ENCODE measurements at places on chromosomes 2 and 18. TPM values are rescaled to one million over a fixed set of nuclear protein-coding genes. Genes with fewer than 3 reads are reported as not detected.

Gene STK36
- total RNA-seq, result 12.7 TPM

- DNase-seq, result no peak
These were observed 167.5 kb downstream of the SLC39A10 start for GRCh38 chr2:195824478-195824877.

GRCh38 chr2:883260-883802, 67.3 kb upstream of the SNTG2 start:
- no peak for DNase-seq

- no peak for DNase-seq
These were observed 122.2 kb downstream of the NCOA1 start for GRCh38 chr2:24613154-24613814.

Gene CFAP53
- total RNA-seq, result 0.47 TPM

DNA sequence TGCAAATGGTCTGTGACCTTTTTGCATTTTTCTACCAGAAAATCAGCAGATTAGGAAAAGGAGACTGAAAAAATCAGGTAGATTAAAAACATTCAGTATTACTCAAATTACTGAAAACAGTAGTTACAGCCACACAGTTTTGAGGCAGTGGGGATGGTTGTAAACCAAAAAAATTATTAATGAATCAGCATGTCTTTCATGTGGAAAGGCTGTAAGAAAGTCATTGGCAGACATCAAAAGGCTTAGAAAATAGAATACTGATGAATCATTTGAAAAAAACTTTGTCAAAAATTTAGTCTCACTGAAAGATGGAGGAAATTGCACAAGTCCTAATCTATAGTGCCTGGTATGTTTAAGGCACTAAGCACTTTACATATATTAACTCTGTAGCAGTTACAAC, 133.9 kb upstream of the GCFC2 start:
- no peak for DNase-seq

- no peak for DNase-seq
These were observed 53.9 kb downstream of the PTGR3 start for GRCh38 chr18:75154997-75155396.

Gene DNAH6
- 1.2 TPM for total RNA-seq

- no peak for DNase-seq
These were observed 39.1 kb downstream of the WDFY1 start for GRCh38 chr2:223905996-223906395.

Gene DQX1
- total RNA-seq, result not detected

Gene PDCD1
- 11.4 TPM for total RNA-seq

- DNase-seq, result no peak
These were observed 142.9 kb upstream of the FIGN start for GRCh38 chr2:163878718-163879117.

GRCh38 chr18:3806656-3807055, 356.7 kb downstream of the TGIF1 start:
- no peak for DNase-seq

GRCh38 chr2:9307535-9307934, 100.9 kb downstream of the ASAP2 start:
- no peak for DNase-seq

GRCh38 chr2:202023198-202023903, 10.3 kb upstream of the FZD7 start:
- DNase-seq, result no peak

- DNase-seq, result no peak
These were observed 158.4 kb upstream of the FHL2 start for GRCh38 chr2:105557021-105557920.

DNA sequence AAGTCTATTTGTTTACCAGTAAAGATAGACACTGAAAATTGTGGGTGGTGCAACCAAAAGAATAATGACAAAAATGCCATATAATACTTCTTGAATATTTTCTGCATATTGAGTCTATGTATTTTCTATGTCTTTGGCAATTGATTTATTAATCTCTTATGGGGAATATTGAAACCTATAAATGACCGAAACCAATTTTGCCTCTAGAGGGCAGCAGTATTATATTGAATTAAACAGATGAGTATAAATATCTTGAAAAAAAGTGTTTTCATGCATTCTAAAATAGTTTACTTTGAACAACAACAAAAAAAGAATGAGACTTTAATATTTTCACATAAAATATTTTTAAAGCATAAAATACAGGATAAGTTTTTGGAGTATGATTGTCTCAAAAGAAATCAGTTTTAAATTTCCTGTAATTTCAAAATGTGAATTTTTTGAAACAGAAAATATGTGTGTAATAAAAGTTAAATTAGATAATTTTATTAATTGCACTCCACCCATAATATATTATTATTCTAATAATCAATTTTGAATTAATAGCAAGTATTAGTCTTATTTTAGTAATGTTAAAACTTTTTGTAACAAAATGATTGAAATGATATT, 49.9 kb upstream of the CALCRL start:
- DNase-seq, result no peak

DNA sequence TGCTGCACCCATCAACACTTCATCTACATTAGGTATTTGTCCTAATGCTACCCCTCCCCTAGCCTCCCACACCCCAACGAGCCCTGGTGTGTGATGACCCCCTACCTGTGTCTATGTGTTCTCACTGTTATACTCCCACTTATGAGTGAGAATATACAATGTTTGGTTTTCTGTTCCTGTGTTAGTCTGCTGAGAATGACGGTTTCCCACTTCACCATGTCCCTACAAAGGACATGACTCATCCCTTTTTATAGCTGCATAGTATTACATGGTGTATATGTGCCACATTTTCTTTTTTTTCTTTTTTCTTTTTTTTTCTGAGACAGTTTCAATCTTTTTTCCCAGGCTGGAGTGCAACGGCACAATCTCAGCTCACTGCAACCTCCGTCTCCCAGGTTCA, 284.1 kb upstream of the CYP26B1 start:
- no peak for DNase-seq

- no peak for DNase-seq
These were observed 261.9 kb upstream of the ETAA1 start for GRCh38 chr2:67135208-67135607.

Gene TBR1
- not detected for total RNA-seq

Gene RBM44
- 2.8 TPM for total RNA-seq

GRCh38 chr2:58585233-58585632, 344.1 kb upstream of the FANCL start:
- no peak for DNase-seq

DNA sequence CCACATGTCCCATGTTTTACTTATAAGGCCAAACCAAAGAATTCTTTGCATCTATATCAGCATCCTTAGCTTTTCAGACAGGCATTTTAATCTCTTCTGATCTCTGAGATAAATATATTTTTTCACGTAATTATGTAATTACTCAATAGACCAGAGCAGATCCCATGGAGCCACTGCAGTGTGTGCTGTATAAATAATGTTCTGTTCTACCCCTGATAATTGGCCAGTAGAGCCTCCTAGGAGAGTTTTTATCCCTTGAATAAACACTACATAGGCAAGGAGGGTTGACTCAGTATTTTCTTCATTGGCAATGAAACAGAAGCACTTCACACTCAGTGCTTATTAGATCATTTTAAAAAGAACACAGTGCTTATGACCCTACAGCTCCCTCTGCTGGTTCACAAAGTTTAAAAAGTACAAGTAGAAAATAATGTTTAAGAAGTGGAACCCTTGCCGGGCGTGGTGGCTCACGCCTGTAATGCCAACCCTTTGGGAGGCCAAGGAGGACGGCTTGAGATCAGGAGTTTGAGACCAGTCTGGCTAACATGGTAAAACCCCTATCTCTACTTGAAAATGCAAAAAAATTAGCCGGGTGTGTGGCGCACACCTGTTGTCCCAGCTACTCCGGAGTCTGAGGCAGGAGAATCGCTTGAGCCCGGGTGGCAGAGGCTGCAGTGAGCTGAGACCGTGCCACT, 91.9 kb downstream of the PPP1R1C start:
- DNase-seq, result no peak

Gene THUMPD2
- total RNA-seq, result 13.7 TPM

All from CD4-positive, alpha-beta T cell (primary cell).